Effector CD4-positive, alpha-beta T cell (primary cell): ENCODE measurements at places on chromosomes 3 and 15.
A peak's percentile ranks its signal among the peaks of the same experiment; 100 is the strongest.

DNA sequence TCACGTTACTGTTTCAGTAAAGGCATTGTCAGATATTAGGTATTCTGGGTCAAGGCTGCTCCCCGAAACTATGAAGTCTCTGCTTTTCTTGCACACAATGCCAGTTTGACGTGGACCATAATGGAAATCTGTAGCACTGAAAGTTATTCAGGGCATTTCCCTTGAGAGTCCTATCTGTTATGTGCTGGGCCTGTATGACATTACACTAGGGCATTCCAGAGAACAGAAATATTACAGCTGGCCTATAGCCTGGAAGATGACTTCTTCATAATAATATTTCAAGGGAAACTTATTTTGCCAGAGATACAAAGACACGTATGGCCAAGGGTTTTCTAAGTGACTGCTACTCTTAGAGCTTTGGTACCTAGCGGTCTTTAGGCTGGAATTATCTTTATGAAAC lies 613.6 kb upstream of the CBLB start:
- no peak for DNase-seq

GRCh38 chr3:181790561-181790960 lies 78.8 kb downstream of the SOX2 start:
- DNase-seq = no peak

- DNase-seq = no peak
Measured at GRCh38 chr15:43249699-43250203, 17.0 kb downstream of the TGM5 start.

- DNase-seq = no peak
Measured at GRCh38 chr3:64392001-64392400, 166.7 kb upstream of the PRICKLE2 start.

DNA sequence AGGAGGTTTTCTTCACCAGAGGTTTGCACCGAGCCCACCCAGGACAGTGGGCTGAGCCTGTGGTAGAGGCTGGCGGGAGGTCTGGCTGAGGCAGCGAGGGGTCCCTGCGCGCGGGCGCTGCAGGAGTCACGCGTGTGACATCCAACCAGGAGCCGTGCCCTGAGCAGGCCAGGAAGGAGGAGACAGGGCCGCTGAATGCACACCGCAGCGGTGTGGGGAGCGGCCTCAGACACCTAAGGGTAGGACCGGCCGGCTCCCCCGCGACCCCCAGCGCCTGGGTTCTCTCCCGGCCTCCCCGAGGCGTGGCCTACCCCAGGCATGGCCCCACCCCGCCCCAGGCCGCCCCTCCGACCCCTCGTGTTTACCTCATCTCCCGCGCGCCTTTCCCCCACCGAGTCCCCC lies 412 bp downstream of the SLC41A3 start:
- DNase-seq = no peak

GRCh38 chr15:75639191-75639708 lies 774 bp downstream of the IMP3 start:
- DNase-seq = no peak

DNA sequence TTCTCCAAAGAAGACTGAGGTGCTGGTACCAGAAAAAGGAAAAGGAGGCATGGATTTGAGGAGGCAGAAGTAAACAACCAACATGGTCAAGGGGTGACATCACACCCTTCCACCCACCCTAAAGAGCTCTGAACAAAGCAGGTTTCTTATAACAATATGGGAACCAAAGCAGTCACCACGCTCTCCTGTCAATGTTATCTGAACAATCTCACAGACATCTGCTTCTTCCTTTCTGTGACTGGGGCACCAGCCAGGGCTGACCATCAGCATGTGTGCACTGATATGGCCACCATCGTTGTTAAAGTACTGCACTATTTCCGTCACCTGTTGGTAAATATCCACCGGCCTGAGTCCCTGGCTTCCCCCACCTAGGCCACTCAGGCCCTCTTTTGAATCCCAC lies 252.9 kb downstream of the SHQ1 start:
- DNase-seq = no peak

GRCh38 chr3:49132437-49133225 lies at the start of gene LAMB2:
LAMB2 (minus strand) TSS chr3:49133050; CDS start chr3:49132867, 183 bp downstream.
- DNase-seq = no peak

DNA sequence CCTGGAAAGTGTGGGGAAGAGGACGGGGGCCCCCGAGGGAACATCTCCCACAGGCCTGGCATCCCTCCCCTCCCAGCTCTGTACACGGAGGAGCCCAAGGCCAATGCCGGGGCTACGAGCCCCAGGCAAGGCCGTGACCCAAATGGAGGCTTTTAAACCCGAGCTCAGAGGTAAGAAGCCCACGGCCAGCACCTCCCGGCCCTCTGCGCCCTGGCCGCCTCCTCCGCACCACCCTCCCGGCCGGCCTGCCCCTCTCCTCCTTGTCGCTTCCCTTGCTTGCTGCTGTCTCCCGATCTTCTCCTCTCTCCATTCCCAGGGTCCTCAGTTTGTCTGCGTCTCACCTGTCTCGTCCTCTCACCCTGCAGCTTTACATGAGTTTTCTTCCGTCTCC lies 1.3 kb downstream of the MUC4 start:
- DNase-seq = no peak

- DNase-seq = no peak
Measured at GRCh38 chr3:186959029-186959624, 28.8 kb downstream of the ST6GAL1 start.

DNA sequence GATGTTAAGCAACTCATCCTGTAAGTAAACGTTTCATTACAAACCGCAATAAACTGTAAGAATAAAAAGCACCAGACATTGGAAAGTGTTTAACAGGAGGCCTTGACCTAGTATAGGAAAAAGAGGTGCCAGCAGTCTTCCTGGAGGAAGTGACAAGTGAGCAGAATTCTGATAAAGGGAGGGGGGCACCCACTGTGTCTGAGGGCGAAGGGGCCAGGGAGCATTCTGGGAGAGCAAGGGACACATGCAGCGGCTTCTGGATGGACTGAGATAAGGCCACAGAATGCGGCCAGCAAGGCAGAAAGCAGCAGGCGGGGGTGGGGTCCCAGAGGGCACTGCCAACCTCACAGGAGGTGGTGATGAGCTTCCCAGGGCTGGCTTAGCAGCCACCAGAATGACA lies 80.2 kb downstream of the MTHFS start:
- DNase-seq = no peak

DNA sequence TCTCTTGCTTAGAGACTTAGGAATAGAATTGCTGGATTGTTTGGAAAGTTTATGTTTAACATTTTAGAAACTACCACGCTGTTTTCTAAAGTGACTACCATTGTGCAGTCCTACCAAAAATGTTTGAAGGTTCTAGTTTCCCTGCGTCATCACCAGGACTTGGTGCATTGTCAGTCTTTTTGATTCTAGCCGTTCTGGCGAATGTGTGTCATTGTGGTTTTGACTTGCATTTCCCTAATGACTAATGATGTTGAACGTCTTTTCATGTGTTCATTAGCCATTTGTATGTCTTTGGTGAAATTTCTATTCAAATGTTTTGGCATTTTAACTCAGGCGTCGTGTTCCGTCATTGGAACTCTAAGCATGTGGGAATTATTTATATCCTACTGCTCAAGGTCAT lies 58.0 kb downstream of the CHD2 start:
- peak; percentile 42 for DNase-seq

DNA sequence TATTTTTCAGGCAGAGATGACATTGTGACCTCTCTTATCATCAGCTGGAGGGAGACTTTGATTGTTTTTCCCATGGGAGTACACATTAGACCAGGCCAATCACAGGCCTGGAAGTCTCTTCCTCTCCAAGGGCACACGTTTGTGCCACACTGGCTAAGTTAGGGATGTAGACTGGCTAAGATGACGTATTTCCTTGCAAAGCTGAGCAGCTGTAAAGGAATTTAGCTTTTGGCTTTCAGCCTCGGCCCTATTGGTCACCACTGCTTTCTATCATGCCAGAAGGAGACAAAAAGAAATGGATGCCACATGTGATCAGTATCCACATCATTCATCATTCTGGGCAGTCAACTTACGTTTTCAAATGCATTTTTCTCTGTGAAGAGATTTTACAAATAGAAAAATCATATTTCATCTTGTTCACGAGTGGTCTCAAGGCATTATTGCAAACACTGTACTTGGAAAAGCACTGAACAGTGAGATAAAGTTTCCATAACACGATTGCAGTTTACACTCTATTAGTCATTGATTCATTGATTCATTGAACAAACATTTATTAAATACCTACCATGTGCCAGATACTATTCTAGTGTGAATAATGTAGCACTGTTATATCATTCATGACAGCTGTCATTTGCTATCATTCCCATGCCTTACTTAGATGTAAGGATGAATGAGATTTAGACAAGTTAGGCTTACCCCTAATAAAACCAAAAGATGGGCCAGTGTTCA lies 27.0 kb upstream of the RNF7 start:
- DNase-seq = no peak

DNA sequence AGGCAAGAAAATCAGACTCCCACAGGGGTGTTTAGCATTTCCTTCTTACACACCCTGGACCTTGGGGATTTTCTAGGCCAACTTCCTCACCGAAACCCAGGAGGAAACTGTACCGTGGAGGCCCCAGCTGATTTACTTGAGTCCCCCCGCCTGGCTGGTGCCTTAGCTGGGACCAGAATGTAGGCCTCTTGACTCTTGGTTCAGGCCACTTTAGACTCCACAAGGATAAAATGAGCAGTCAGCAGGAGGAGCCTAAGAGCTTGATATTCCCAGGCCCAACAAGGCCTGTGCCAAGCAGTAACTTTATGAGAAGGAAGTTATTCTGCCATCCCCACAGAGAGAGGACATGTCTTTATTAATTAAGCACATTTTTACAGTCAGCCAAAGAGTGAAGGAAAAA lies 4.6 kb upstream of the APBA2 start:
- no peak for DNase-seq

DNA sequence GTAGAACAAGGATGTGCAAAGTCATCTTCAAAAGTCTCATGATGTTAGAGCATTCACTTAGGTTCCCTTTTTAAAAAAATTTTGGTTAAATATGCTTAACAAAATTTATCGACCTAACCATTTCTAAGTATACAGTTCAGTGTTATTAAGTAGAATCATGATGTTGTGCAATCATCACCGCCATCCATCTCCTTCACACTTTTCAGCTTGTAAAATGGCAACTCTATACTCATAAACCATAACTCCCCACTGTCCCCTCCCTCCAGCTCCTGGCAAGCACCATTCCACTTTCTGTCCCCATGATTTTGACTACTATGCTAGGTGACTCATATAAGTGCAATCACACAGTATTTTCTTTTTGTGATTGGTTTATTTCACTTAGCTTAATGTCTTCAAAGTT lies 895.0 kb downstream of the TBL1XR1 start:
- no peak for DNase-seq

DNA sequence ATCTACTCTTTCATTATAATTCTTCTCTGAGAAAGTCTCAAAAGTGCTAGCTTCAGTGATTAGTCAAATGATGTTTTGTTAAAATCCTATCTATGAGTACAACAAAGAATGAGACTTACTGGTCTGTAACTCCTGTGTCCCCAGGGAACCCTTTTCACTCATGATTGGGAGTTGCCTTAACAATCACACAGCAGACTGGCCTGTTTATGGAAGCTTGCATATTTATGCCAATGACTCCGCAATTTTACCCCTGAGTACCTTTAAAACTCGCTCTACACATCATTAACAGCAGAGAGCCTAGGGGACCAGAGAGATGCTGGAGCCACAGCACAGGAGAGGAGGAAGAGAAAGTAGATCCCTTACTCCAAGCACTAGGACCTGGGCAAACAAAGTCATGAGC lies 628.1 kb downstream of the IGSF11 start:
- DNase-seq = no peak

DNA sequence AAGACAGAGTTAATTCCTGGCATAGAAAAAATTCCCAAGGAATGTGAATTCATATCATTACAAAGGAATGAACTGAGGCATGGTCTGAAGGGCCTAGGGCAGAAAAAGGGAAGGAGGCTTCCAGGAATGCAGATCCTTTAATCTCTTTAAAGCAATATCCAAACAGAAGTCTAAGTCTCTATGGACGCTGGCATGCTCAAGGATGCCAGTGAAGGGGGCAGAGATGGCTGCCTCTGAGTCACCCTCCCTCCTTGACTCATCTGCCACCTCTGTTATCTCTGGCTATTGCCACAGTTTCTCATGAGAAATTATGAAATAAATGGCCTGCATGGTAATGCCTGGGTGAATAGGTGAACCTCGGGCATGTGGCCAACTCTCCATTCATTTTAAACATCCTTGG lies 96.3 kb upstream of the BCL6 start:
- DNase-seq = no peak

- peak; percentile 17 for DNase-seq
Measured at GRCh38 chr15:59976480-59977271, 27.4 kb upstream of the FOXB1 start.

DNA sequence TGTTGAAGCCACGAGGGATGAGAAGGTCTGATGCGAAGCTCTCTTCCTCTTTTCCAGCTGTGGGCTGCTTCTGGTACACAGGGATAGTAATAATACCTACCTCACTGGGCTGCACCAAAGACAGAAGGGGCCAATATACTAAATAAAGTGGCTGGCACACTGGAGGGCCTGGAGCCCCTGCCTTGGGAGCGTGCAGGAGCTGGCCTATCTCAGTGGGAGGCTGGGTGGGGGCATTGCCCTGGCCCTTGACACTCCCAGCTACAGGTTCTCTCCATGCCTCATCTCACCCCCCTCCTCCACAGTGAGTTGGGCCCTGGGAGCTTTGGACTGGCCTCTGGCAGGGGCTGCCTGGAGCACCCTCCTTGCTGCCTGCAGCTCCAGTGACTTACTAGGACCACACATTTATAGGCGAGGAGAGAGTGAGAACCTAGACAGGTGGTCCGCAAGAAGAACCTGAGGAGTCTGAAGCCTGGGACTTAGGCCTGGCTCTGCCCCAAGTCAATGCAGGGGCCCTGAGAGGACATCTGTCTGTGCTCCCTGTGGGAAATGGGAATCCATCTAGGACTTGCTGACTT lies 1.6 kb downstream of the NOX5 start:
- no peak for DNase-seq

DNA sequence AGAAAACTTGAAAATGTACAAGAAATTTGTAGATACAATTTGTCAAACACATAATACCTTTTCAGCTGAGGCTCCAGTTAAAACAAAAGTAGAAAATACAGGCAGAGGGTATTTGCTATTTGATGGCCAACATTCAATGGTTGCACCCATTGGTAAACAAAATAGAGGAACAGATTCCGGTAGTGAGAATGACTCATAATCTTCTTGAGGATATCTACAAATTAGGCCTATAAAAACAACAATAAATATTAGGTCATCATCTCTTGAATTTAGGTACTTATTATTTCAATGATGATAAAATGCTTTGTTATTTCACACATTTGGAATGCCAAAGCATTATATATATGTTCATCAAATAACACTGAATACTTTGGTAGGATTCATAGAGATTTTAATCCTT lies 53.4 kb downstream of the DENND4A start:
- no peak for DNase-seq
